NCI-H1694 treated with DMSO at 0.1 percent for 48 hours (cell line): ENCODE measurements at places on chromosomes 11 and 22.

DNA sequence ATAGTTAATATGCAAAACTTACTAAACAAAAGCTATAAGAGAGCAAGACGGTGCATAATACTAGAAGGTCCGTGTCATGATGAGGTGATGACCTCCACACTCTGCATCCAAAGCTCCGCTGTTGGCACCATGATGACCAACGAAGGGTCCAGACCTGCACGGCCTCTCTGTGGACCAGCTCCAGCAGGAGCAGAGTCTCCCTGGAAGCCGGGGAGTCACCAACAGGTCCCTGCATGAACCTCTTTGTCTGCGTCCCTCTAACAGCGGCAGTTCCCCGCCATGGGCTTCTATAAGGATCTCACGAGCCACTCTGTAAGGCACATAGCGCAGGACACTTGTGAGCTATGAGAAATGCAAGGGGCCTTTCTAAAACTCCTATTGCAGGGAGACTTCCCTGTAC is 517.3 kb downstream of the BRD1 start:
- no peak for DNase-seq

GRCh38 chr11:32225571-32226285 is 134.9 kb downstream of the RCN1 start:
- peak; percentile 53 for DNase-seq

GRCh38 chr11:1572197-1573076 is at the start of gene DUSP8:
Gene DUSP8, minus strand, starts transcription at chr11:1572271. Its CDS starts 6,445 bp downstream, at chr11:1565826.
- peak; percentile 35 for DNase-seq

GRCh38 chr22:38075105-38075825 is 8.7 kb downstream of the SLC16A8 start:
- DNase-seq: no peak

- no peak for DNase-seq
These were observed 577.1 kb upstream of the CCDC90B start for GRCh38 chr11:83863272-83863671.

GRCh38 chr11:119578521-119579191 is 150.3 kb downstream of the NECTIN1 start:
- no peak for DNase-seq

- no peak for DNase-seq
These were observed 130.8 kb downstream of the HIPK3 start for GRCh38 chr11:33387996-33388395.

DNA sequence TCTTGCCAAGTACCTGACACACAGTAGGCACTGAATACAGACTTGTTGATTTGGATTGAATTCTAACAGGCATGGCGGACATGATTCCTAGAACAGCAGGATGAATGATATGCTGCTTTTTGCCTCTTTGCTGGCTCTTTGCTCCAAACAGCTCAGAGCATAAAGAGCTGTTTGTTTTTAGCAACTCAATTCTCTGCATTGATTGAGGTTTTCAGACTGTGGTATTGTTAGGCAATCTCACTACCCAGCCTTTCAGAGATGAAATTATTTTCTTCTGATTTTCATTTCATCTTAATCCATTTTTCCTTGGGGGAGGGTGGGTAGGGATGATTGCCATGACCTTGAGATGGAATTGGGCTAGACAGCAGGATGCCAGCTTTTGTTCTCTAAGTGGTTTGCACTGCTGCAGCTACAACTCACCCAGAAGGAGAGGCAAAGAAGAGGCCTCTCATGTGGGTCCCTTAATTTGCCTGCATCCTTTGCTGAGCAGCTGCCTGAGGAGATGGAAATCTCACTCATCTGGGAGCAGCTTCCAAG is 20.5 kb downstream of the COA4 start:
- DNase-seq: no peak

GRCh38 chr11:12156301-12157140 is 46.1 kb downstream of the MICAL2 start:
- DNase-seq: no peak

- DNase-seq: no peak
These were observed 50.6 kb upstream of the MN1 start for GRCh38 chr22:27851974-27852746.

GRCh38 chr11:35126879-35127581 is 11.9 kb upstream of the CD44 start:
- no peak for DNase-seq

GRCh38 chr11:122642472-122642922 is 13.0 kb upstream of the UBASH3B start:
- no peak for DNase-seq

DNA sequence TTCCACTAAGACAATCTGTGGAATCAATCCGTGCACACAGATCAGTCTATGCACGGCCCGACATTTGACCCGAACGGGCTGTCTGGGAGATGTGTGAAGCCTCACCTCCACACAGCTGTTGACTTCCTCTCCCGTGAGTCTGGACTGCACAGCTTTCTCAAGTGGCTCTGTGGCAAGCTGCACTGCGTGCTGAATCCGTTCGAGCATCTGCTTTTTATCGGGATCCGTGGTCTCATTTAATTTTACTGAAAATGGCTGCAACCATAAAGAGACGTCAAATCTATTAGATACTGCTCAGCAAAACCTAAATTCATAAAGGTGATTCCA is 19.3 kb downstream of the CARS1 start:
- DNase-seq: no peak

DNA sequence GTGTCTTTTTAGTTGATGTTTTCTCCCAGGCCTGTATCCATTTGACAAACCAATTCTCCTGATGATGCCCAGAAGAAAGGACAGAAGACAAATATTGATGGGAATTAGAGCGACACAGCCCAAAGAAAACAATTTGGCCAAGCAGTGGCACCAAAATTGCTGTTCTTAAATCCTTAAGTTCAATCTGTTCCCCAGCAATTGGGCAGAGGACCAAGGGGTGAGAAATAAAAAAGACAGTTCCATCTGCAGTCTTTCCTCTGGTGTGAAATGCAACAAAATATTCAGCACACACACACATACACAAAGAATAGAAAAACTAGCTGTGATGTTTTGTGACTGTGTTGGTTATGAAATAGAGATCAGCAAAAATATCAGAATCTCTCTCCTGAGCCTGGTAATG is 38.0 kb upstream of the ASPHD2 start:
- no peak for DNase-seq

- DNase-seq: peak; percentile 42
These were observed 7.0 kb downstream of the EMID1 start for GRCh38 chr22:29212743-29213142.

GRCh38 chr11:9144828-9145227 is 53.4 kb upstream of the SCUBE2 start:
- no peak for DNase-seq

DNA sequence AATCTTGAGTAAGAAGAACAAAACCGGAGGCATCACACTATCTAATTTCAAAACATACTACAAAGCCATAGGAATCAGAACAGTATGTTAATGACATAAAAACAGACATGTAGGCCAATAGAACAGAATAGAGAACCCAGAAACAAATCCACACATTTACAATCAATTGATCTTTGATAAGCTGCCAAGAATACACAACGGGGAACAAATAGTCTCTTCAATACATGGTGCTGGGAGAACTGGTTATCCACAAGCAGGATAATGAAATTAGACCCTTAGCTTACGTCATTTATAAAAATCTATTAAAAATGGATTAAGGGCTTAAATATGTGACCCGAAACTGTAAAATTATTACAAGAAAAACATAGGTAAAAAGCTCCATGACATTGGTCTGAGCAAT is 417.7 kb downstream of the INSC start:
- no peak for DNase-seq

- peak; percentile 64 for DNase-seq
These were observed 21.4 kb downstream of the TMPRSS6 start for GRCh38 chr22:37088108-37088605.

DNA sequence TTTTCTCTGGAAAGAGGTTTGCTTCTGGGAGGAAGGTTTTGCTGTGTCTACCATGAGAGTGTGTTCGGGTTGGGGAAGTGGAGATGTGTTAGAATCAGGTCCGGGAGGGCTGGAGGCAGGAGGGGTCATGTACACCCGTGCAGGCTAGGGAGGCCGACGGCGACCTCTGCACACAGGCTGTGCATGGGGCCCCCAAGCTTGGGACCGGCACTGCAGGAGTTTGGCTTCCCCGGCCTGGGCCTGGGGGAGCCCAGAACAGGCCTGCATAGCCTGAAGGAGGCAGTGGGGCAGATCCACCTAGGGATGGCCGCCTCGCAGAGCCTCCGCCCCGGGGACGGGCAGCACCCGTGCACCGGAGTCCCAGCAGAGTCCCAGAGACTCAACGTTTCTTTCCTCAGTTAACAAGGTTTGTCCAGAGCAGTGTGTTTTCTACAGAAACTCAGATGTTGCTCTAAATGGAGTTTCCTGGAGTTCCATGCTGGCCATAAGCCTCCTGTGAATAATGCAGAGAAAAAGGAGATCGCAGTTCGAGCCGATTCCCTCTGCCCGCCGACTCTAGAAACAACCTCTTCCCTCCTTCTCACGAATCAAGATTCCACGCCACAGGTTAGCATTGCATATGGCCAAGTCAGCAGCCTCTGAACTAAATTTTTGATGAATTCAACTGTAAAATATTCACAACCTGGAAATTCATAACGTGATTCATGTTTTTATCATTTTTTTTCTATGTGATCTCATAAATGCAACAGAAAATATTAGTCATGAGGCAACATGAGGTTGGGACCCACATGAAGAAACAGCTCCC is 427.3 kb downstream of the BRD1 start:
- DNase-seq: no peak

DNA sequence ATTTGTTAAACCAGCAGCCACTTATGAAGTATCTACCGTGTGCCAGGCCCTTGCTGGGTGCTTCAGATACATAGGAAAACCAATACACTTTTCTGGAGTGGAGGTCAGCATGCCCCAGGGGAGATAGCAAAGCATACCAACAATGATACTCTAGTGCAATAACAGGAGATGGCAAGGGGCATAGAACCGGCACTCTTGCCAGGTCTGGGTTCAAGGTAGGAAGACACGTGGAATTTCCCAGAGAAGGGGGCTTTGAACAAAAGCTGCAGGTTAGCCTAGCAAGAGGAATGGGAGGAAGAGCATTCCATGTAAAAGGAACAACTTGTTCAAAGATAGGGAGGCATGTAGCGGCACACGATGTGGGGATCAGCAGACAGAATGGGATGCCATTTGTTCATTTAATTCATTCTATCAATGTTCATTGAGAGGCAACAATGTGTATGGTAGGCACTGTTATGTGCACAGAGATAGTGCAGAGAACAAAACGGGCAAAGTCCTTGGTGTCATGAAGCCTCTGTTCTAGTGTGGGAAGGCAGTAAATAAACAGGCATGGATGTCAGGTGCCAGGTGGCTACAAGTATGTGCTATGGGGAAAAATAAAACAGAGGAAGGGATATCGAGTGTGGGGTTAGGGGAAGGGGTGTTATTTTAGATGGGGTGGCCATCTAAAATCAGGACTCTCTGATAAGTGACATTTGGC is 162.6 kb upstream of the E2F8 start:
- DNase-seq: no peak

- no peak for DNase-seq
These were observed 40.4 kb upstream of the AMPD3 start for GRCh38 chr11:10414659-10415058.

DNA sequence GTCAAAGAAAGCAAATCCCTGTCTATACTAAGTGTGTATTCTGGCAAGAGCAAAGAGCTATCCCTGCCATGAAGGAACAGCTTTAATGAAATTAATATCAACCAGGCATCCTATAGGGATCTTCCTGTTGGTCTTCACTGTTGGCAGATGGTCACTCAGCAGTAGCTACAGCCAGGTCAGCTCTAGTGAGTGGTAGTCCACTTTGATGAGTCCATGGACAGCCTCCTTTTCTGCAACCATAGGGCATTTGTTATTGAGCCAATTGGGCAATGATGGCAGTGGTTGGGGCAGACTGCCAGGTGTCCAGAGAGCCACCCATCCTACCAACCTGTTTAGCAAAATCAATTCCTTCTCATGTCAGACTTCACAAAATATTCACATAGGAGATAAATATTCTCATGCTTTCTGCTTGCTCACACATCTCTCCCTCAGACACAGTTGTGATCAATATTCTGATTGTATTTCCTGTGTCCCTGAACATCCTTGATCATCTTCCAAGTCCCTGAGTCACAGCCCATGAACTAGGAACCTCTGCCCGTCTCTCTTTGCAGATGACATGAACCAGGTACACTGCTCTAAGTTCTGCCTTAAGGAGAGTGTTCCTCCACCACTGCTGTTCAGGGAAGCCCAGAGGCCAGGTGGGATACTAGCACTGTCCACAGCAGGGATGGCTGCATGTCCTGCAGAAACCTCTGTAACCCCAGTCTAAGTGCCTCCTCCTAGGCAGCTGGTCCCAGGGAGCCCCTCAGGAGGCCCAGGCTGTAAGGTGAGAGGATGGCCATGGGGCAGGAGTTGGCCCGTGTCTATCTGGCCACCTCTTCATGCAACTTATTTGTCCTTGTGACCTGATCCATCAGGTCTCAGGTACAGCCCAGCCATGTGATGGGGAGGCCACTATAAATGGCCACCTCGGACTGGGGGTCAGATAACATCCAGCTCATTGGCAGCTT is 74.2 kb upstream of the IGLL5 start:
- DNase-seq: no peak

DNA sequence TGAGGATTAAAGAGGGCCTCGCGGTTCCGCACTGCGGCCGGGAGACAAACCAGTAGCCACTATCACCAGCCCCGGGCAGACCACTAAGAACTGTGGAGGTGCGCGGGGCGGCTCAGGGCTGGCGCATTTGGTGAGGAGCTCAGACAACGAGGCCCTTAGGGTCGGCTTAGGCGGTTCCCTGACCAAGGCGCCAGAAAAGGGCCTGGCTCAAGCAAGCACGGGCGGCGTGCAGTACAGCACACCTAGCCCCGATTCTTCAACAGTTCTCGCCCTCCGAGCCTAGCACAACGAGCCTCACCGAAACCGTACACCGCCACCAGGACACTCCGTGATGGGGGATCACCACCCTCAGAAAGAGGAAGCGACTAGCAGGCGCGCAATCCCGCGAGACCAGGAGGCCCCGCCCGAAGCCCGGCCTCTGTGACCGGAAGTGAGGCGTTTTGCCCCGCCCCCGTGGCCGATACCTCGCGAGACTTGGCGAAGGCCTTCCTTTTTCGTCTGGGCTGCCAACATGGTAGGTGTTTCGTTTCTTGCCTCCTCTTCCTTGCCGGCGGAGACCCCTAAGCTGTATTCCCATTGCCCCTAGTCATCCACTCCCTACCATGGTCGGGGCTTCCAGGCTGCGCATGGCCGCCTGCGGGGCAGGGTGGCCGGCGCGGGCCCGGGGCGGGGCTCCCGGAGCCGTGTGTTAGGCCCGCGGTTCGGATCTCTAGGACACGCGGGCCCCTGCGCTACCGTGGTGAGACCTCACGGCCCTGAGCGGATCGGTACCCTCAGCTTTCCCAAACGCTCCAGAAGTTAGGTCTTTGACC is at the start of the genes RPL27A and TRIM66:
RPL27A (plus strand) TSS at position 490 of the 812 bp plus-strand sequence; CDS start at position 512, 22 bp downstream.
TRIM66 (minus strand) TSS at position 363 of the 812 bp plus-strand sequence. CDS start 10,391 bp downstream, outside the sequence.
- DNase-seq: peak; percentile 82
